CD4-positive, CD25-positive, alpha-beta regulatory T cell (primary cell): ENCODE measurements at places on chromosomes 5 and 9. TPM values are rescaled to one million over a fixed set of nuclear protein-coding genes. Genes with fewer than 3 reads are reported as not detected.

The SH3RF2 gene
- 0.52 TPM for polyA plus RNA-seq

The SUSD1 gene
- 7.7 TPM for polyA plus RNA-seq

The INSL4 gene
- not detected for polyA plus RNA-seq

The CDO1 gene
- 0.24 TPM for polyA plus RNA-seq
